Activated CD8-positive, alpha-beta T cell treated with anti-CD3 and anti-CD28 coated beads, Interleukin-2, amount 10 ng/mL, durations not matched to agents 7 days and 5 days (primary cell): ENCODE measurements at places on chromosomes 13 and 19.

- no peaks in the 10 kb centered on the region for H3K36me3 ChIP-seq
- no peak overlapping the region for H3K4me3 ChIP-seq
- H3K27ac ChIP-seq: no peak overlapping the region
- H3K4me1 ChIP-seq: no peaks in the 10 kb centered on the region
- H3K27me3 ChIP-seq: no peaks in the 10 kb centered on the region
Observed at GRCh38 chr13:108923386-108924047, 294.1 kb downstream of the MYO16 start.

DNA sequence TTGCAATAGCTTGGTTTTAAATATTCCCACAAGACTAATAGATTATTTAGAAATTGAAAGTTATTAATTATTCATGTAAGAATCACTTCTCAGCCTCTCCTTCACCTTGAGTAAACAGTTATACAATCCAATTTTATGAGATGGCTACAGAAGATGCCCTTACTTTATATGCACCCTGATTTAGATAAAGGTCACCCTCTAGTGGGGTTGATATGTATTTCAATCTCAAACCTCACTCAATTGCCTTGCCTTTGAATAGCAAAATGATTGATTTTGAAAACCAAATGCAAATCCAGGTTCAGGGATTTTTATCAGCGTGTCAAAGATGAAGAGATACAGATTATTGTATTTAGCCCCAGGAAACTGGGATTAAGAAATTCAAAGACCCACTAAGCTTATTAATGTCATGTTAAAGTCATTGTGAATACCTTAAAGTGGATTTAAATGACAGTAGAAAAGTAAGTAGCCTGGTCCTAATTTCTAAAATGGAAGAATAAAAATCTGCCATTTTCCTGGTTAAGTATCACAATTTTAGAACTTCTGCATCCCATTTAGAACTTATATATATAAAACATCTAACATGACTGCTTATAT is 305.1 kb downstream of the ITGBL1 start:
- H3K36me3 ChIP-seq: no peaks in the 10 kb centered on the region
- H3K4me3 ChIP-seq: no peak overlapping the region
- no peak for DNase-seq
- H3K27ac ChIP-seq: no peak overlapping the region
- no peaks in the 10 kb centered on the region for H3K27me3 ChIP-seq

- DNase-seq: peak; percentile 48
- H3K27me3 ChIP-seq: no peaks in the 10 kb centered on the region
- H3K27ac ChIP-seq: peak overlapping the region; percentile 44
- peaks cover 19% of the 10 kb centered on the region for H3K4me1 ChIP-seq
- no peaks in the 10 kb centered on the region for H3K36me3 ChIP-seq
Observed at GRCh38 chr13:44259045-44260027, 114.3 kb upstream of the SERP2 start.

DNA sequence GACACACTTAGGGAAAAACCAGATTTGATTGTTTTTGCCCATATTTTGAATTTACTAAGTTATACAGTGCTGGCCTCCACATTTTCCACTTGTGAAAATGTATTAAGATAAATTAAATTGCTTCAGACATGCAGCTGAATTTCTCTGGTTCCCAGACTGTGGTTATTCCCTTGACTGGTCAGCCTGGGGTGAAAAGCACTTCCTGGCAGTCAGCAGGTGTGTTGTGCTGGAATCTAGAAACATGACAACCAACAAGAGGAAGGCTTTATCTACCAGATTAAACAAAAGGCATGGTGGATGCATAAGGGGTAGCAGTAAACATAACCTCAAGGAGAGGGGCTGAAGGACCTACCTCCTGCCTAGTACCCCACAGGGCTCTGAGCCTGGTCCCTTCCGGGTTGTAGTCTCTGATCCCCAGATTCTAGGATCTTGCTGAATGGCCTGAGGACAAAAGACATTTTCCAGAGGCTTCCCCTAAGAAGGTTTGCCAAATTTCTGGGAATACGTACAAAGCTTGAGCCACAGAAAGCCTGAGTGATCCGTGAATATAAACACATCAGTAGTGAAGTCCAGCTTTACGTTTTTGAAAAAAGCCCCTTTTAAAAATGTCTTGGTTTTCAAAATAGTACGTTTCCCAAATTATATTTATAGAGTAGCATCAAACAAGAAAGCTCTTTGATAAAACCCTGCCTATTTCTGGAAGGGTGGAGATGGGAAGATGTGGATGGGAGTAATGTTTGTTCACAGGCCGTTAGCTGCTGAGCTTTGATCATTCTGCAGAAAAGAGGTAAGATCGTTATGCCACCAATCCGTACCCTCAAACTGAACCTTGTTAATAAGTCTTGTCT is 133.4 kb downstream of the LACC1 start:
- no peaks in the 10 kb centered on the region for H3K36me3 ChIP-seq
- no peak overlapping the region for H3K4me3 ChIP-seq
- peaks cover 8% of the 10 kb centered on the region for H3K4me1 ChIP-seq
- H3K27me3 ChIP-seq: no peaks in the 10 kb centered on the region

DNA sequence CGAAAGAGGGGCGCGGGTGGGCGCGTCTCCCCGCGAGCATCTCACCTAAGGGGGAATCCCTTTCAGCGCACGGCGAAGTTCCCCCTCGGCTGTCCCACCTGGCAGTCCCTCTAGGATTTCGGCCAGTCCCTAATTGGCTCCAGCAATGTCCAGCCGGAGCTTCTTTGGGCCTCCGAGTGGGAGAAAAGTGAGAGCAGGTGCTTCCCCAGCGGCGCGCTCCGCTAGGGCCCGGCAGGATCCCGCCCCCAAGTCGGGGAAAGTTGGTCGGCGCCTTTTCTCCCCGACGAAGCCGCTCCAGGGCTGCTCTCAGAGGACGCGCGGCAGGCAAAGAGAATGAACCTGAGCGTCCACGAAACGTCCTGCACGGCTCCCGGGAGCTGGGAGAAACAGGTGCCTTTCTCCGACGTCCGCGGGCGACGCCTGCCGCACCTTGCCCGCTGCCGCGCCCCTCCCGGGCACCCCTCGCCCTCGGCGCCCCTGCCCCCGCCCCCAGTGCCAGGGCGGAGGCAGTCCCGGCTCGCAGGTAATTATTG is 366 bp upstream of the KL start:
- peaks cover 61% of the 10 kb centered on the region for H3K27me3 ChIP-seq
- H3K27ac ChIP-seq: no peak overlapping the region
- H3K4me1 ChIP-seq: peaks cover 20% of the 10 kb centered on the region
- peak overlapping the region; percentile 63 for H3K4me3 ChIP-seq

DNA sequence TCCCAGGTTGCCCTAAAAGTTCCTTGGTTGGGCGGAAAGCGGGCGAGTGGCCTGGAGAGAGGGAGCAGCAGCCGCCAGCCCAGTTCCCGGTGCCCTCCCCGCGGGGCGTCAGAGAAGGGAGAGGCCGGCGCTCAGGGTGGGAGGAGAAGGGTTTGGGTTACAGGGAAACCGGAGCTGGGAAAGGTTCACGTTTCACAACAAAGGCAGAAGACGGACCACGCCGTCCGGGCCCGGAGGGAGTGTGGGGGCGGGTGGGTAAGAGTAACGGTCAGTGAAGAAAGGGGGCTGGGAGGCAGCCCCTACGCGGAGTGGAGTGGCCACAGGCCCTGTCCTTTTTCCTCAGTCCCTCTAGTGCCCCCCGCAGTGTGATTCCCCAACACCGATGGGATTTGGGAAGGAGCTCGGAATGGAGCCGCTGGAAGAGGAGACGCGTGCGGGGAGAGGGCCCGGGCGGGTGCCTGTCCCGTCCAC is 1.6 kb downstream of the SIX5 start:
- peak overlapping the region; percentile 25 for H3K4me3 ChIP-seq
- peaks cover 21% of the 10 kb centered on the region for H3K27me3 ChIP-seq
- H3K4me1 ChIP-seq: peaks cover 23% of the 10 kb centered on the region
- no peak overlapping the region for H3K27ac ChIP-seq
- no peak for DNase-seq
- H3K36me3 ChIP-seq: no peaks in the 10 kb centered on the region

DNA sequence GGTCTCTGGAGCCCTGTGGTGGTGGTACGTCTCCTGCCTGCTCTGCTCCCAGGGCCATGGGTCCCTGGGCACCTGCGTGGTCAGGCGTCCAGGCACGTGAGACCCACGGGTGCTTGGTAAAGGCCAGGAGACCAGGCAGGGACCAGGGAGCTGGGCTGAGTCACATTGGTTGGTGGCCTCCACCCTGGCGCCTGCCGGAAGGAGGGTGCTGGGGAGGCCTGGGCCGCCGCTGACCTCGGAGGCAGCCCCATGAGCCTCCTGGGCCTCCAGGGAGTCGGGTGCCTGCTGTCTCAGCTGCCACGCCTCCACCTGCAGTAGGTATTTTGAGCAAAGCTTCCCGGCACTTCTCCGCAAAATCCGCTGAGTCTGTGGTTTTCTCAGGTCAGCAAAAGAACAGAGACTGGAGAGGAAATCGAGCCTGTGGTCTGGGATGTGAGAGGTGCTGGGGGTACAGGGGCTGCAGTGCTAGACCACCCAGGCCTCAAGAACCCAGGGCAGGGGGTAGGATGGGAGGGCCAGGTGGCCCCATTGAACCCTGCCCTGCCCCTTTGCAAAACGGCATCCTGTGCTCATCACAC is 3.6 kb upstream of the PLK5 start:
- no peaks in the 10 kb centered on the region for H3K36me3 ChIP-seq
- DNase-seq: no peak
- peaks cover 2% of the 10 kb centered on the region for H3K4me1 ChIP-seq

DNA sequence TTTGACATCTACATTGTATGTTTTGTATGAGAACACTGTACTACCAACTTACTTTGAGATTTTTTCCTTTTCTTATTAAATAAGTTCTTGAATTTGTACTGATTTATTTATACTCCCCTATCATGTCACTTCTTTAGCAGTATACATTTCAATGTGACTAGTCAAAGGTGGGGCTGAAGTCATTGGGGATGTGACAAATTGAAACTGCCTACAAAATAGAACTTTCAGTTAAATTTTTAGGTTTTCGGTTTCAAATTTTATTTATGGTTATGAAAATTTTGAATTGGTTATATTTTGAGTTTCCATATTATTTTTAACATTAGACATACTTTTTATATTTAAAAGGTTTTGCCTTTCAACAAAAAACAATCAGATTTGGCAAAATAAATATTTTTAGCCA is 221.6 kb downstream of the NBEA start:
- no peaks in the 10 kb centered on the region for H3K27me3 ChIP-seq
- H3K4me1 ChIP-seq: peaks cover 19% of the 10 kb centered on the region
- H3K27ac ChIP-seq: no peak overlapping the region
- no peak for DNase-seq

- H3K36me3 ChIP-seq: no peaks in the 10 kb centered on the region
- DNase-seq: no peak
- no peak overlapping the region for H3K27ac ChIP-seq
- H3K4me3 ChIP-seq: no peak overlapping the region
Observed at GRCh38 chr13:21826214-21827015, 155.5 kb downstream of the FGF9 start.

- DNase-seq: no peak
- H3K4me3 ChIP-seq: no peak overlapping the region
- peaks cover 16% of the 10 kb centered on the region for H3K4me1 ChIP-seq
- H3K27ac ChIP-seq: no peak overlapping the region
- H3K36me3 ChIP-seq: no peaks in the 10 kb centered on the region
- H3K27me3 ChIP-seq: peaks cover 10% of the 10 kb centered on the region
Observed at GRCh38 chr13:47111499-47111898, 214.6 kb upstream of the HTR2A start.

- peaks cover 13% of the 10 kb centered on the region for H3K4me1 ChIP-seq
- H3K36me3 ChIP-seq: no peaks in the 10 kb centered on the region
- H3K27ac ChIP-seq: no peak overlapping the region
- H3K4me3 ChIP-seq: no peak overlapping the region
- H3K27me3 ChIP-seq: no peaks in the 10 kb centered on the region
Observed at GRCh38 chr19:39145180-39145953, 19.8 kb downstream of the PAK4 start.

DNA sequence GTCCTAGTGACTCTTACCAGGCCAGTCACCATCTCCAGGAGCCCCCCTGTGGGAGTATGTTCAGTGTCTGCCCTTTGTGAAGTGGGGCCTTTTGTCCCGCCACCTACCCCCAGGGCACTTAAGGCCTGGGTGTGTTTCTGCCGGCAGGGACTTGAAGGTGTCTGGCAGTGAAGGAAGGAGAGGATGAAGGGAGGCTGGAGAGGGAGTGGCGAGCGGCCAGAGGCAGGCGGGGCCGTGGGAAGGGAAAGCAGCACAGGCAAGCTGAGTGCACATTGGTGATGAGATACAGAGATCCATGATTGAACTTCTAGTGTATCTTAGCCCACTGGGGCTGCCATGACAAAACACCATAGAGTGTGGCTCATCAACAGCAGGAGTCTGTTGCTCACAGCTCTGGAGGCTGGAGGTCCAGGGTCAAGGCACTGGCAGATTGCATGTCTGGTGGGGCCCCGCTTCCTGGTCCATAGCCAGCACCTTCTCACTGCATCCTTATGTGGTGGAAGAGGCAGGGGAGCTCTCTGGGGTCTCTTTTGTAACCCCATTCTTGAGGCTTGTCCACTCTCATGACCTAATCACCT is 17.5 kb downstream of the CUL4A start:
- H3K27ac ChIP-seq: peak overlapping the region; percentile 25
- H3K36me3 ChIP-seq: peaks cover 48% of the 10 kb centered on the region
- no peak for DNase-seq
- peaks cover 7% of the 10 kb centered on the region for H3K4me1 ChIP-seq

- H3K27ac ChIP-seq: no peak overlapping the region
- no peak overlapping the region for H3K4me3 ChIP-seq
- H3K36me3 ChIP-seq: no peaks in the 10 kb centered on the region
Observed at GRCh38 chr19:31534786-31535657, 185.8 kb upstream of the TSHZ3 start.

GRCh38 chr13:66553391-66553790 is 676.7 kb downstream of the PCDH9 start:
- no peaks in the 10 kb centered on the region for H3K4me1 ChIP-seq
- DNase-seq: no peak
- H3K4me3 ChIP-seq: no peak overlapping the region
- no peaks in the 10 kb centered on the region for H3K36me3 ChIP-seq
